Thoracic aorta (tissue), 2 donors: ENCODE measurements at places on chromosomes 2 and 18. TPM values are rescaled to one million over a fixed set of nuclear protein-coding genes. Genes with fewer than 3 reads are reported as not detected.

DNA sequence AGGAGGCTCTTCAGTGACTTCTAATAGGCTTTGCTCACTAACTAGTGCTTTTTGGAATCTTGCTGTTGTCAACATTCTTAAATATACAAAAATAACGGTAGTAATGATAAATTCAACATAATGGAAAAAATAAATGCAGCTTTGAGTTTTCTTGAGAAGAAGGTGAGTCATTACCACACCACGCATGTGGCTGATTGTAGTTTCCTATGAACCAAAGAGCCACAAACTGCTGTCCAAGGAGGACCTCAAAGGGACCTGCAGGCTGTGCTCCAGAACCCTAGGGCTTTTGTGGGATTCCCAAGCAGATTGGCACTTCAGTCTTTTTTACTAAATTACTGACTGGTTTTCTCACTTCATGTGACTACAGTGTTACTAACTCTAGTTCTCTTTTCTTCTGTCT, 66.7 kb downstream of the TPGS2 start:
- no peak for DNase-seq

- no peak for DNase-seq
Observed at GRCh38 chr18:72122103-72122502, 422.0 kb downstream of the CBLN2 start.

DNA sequence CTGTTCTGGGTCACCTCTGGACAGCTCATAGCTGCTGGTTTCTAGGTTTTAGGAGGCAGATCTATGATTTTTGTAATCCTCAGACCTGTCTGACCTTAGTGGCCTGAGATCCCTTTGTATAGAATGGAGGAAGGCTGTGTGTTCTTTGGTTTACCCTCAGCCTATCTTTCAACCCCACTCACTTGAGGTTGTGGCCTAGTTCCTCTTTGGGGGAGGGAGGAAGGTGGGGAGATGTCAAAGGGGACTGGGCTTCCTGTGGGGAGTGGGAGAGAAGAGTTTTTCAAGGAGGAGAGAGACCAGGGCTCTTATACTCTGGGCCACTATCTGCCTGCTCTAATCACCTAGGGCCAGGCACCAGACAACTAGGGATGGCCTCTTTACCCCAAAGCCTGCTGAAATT, 28.5 kb downstream of the SEMA4F start:
- DNase-seq: no peak

Gene LRP2
- total RNA-seq: 0.14 TPM

DNA sequence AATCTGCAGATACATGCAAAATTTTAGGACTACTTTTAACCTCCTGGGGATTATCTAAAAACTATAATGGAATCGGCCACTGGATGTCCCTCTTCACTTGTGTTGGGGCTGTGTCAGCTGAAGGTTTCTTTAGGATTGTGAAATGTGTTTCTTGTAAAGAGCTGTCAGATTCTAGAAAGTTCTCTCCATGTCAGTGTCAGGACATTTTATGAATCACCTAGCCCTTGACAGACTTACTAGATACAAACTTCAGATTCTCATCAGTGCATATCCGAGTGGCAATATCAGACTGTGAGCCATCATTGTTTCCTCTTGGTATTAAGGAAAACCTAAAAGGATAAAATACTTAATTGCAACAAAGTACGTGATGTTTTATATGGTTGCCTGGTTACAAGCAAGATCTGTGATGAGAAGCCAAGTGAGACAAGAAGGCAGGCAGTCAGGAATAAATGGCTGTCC, 107.3 kb downstream of the CPS1 start:
- no peak for DNase-seq

DNA sequence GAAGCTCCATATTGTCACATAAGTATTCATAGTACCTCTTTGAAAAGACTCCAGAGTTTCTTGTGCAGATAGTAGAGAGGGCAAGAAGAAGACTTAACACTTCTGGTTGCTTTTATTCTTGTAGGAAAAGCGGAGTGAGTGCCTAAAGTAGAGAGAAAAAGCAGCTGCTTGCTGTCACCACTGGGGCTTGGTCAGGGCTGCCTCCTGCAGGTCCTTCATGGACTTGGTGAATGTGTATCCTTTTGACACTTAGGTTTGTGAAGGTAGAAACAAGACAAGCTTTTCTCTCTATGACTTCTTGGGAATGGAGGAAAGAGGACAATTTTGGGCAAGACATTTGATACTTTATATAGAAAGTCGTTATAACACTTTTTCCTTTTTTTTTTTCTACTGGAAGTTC, 312.8 kb upstream of the FANCL start:
- no peak for DNase-seq

Gene CELF4
- total RNA-seq: not detected

GRCh38 chr2:39114771-39115170, 6.1 kb downstream of the SOS1 start:
- no peak for DNase-seq

DNA sequence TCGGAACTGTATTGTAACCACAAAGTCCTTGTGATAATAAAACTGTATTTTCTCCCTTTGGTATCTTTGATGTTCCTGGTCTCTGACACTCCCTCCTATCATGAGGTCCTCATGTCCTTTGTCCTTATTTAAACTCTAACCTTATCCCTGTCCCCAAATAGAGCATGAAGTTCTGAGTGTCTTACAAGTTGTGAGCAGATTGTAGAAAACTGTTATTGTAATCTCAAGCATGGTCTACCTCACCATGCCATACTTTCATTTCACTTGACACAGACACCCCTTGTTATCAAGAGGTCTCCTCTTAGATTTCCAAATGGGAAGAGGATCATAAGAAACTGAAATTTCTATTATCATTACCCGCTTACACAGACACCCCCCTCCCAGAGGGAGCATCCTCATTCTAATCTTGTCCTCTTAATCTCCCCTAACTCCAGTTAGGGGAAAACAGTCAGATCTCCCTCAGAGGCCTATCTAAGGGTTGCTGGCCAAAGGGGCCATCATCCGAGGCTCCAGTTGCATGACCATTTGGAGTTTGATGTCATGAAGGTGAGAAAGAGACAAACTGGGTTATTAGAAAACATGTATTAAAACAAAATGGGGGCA, 29.0 kb downstream of the MYO3B start:
- DNase-seq: no peak

DNA sequence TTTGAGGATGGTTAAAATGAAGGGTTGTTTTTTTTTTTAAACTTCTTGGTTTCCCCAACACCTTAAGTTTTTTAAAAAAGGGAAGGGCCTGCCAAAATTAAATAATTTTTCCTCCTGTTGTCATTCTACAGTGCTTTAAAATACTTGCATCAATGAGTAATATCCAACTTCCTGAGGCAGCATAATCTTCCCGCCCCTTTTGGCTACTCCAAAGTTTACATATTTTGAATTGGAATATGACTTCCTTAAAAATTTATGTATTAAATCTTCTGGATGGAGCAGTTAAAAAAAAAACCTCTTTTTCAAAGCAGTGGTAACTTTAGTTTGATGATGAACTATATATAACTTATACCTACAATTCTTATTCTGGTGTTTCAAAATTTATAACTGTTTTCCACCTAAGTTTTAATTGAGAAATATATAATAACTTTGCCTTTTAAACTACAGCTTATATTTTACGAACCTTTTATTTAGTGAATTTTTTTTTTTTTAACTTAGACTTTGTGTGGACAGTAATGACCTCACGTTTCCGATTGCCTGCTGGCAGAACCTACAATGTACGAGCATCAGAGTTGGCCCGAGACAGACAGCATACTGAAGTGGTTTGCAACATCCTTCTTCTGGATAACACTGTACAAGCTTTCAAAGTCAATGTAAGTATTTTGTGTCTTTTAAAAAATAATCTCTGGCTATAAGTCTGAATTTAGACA, 49.8 kb downstream of the PTPN4 start:
- no peak for DNase-seq

GRCh38 chr2:239586651-239587310, 186.0 kb upstream of the HDAC4 start:
- DNase-seq: no peak

DNA sequence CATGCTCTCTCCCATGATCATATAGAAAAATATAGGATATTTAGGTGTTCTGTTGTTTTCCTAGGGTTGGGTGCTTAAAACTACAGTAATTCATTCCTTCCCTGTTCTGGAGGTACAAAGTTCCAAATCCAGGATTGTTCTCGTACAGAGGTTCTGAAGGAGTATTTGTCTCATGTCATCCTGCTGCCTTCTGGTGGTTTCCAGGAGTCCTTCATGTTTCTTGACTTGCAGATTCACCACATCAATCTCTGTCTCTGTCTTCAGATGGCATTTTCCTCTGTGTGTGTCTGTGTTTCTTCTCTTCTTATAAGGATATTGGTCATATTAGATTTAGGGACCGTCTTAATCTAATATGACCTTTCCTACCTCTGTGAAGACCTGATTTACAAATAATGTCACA, 397.9 kb downstream of the NYAP2 start:
- DNase-seq: no peak

GRCh38 chr2:110149330-110150220, 34.0 kb upstream of the MALL start:
- DNase-seq: no peak

- DNase-seq: no peak
Observed at GRCh38 chr2:219561179-219562048, 9.9 kb downstream of the OBSL1 start.

- DNase-seq: no peak
Observed at GRCh38 chr18:40957533-40958070, 997.4 kb upstream of the PIK3C3 start.

DNA sequence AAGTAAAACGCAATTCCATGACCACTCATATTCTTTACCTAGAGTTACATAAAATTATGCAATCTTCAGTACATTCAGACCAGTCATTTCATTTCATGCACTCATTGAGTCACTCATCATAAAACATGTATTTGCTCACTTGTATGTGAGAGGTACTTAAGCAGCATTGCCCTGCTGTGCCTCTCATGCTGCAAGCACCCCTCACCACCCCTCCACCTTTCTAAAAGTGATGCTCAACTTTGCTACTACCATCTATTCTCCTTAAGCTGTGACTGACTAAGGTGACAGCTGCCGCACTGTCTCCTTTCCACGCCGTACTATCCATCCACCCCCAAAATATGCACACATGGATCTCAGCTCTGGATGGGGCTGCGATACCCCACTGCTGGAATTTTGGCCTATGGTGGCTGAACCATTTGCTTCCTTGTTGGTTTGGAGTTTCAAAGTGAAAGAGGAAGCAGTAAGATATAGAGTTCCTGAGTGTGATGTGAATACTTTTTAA, 7.2 kb downstream of the ARHGAP25 start:
- DNase-seq: no peak

DNA sequence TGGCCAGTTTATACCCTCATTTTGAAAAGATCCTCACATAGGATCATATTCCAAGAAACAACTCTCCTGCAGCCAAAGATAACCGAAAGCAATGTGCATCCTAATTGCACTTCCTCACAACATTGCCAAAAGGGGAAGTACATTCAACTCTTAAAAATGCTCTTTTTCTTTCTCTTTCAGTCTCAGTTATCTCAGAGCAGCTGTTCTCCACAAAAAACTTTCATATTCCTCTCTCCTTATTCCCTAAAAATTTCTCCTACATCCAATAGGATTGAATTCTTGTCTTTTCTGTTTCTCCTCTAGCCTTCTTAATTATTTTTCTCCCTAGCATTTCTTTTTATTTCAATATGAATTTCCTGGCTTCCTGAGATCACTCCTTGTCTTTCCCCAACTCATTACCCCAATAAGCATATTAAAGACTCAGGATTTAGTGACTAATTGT, 7.4 kb upstream of the VRK2 start:
- no peak for DNase-seq

Gene KLHL29
- total RNA-seq: 24.4 TPM

DNA sequence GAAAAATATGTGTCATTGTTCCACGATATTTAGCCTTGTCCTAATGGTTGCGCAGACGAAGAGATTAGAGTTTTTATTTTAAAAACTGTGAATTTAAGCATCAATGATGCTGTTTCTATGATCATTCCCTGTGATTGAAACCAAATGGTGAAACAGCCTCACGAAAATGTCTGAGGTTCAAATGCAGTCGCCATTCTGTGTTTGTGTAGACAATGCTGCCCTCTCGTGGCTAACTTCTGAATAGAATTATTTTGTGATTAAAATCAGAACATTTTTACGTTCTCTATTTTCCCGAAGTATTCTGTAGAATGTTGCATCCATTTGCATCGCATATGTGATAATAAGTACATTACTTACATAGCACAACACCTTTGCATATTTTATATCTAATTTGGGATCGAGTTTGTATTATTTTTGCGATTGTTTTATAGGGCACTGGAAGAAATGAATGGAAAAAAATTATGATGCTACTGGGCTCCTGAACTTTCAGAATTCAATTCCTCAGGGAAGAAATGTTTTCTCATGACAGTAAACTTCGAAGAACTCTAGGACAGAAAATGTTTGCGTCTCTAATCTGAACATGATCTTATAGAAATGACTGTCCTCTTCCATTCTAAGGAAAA, 54.8 kb upstream of the CREB1 start:
- DNase-seq: no peak

DNA sequence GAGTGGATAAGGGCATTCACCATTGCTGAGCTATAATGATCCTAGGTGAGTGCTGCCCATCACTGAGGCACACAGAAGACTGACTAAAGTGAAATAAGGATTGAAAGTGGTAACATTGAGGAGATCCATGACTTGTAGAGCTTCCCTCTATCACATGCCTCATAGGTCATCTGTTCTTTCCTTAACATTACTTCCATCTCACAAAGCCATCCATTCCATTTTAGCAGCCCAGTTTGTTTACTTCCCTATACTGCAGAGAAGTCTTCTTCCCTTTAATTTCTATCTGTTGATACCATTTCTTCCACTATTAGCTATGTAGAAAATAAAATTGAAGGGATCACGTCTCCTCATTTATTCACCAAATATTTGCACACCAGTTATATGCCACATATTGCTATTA, 32.1 kb downstream of the ME2 start:
- DNase-seq: no peak

Gene ANKRD30B
- not detected for total RNA-seq

Gene HOXD8
- total RNA-seq: 3.9 TPM

- DNase-seq: no peak
Observed at GRCh38 chr2:147709655-147710054, 135.2 kb upstream of the ACVR2A start.

DNA sequence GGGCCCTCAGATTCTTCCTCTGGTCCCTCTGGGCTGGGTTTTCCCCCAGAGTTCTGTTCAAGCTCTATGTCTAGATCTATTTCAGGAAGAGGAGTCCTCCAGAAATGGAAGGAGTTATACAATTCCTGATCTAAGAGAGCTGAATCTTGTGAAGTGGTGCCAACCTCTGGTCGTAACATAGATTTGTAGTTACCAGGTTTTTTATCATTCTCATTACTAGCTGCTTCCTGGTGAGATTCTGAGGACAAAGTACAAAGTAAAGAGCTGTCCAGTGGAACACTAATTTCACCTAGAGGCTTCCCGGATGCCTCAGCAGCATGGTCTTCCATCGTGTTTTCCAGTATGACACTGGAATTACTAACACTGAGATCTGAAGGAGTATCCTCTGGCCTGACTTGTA, 44.1 kb downstream of the PPP4R1 start:
- DNase-seq: no peak

GRCh38 chr2:3644246-3644525, 13.8 kb upstream of the ALLC start:
- DNase-seq: no peak

Gene MPP4
- total RNA-seq: not detected

Gene ADCYAP1
- 15.3 TPM for total RNA-seq
